ENCODE measurements at places on chromosomes 2 and 18. TPM values are rescaled to one million over a fixed set of nuclear protein-coding genes. Genes with fewer than 3 reads are reported as not detected.

DNA sequence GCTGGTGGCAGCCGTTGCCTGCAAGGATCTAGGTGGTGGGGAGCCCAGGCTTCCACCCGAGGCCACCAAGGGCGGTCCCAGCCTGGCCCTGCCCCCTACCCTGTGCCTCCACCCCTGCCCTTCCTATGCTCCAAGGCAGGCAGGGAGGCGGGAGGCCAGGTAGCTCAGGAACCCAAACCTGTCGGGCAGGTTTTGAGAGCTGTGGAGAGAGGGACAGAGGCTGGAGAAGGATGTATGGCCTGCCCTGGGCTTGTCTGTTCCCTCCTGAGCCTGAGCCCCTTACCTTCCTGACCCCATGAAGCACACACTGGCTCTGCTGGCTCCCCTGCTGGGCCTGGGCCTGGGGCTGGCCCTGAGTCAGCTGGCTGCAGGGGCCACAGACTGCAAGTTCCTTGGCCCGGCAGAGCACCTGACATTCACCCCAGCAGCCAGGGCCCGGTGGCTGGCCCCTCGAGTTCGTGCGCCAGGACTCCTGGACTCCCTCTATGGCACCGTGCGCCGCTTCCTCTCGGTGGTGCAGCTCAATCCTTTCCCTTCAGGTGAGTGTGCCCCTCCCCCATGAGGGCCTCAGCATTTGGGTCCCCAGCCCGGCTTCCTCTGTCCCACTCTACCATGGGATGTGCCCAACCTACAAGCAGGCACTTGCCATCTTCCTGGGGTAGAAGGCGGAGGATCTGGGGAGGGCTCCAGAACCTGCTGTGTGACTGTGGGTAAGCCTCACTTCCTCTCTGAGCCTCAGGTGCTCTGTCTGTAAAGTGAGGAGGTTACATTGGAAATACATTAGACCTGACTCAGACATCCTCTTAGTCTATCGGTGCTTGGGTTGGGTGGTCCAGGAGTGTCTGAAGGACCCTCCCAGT, at the start of gene PROM2:
Gene PROM2, plus strand, starts transcription at position 159 of the 860 bp plus-strand sequence. Its CDS starts 137 bp downstream, at position 296.
- no peak within 1 kb of the TSS for H3K27ac ChIP-seq
- no peaks in the 10 kb centered on the region for H3K27me3 ChIP-seq
- H3K36me3 ChIP-seq: no peaks in the 10 kb centered on the region
- DNase-seq: no peak
- H3K4me1 ChIP-seq: no peaks in the 10 kb centered on the region

DNA sequence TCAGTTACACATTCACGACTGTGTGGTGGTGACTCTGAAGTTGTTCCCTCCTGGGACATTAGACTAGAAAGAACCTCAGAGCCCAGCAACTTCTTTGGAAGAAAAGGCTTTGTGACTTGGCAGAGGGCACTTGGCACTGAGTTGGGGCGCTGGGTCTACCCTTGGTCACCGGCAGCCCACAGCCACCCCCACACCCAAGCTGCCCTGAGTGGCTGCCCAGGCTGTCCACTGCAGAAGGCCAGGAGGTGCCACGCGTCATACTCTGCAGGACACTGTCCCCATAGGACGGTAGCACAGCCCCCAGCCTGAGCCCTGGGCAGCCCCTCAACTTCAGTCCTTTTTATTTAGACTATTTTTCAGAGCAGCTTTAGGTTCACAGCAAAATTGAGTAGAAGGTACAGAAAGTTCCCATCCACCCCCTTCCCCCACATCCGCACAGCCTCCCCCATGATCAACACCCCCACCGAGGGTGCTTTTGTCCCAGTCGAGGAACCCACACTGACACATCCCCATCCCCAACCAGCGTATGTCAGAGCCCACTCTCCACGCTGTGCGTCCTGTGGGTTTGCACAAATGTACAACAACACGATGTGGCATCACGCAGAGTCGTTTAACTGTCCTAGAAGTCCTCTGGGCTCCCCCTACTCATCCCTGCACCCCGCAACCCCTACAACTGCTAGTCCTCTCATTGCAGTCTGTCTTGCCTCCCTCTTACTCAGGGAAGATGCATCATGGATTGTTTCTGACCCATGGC, 1.1 kb downstream of the PRLH start:
- no peaks in the 10 kb centered on the region for H3K36me3 ChIP-seq
- no peak overlapping the region for H3K4me3 ChIP-seq
- no peak overlapping the region for H3K27ac ChIP-seq
- no peaks in the 10 kb centered on the region for H3K27me3 ChIP-seq
- no peak for DNase-seq

DNA sequence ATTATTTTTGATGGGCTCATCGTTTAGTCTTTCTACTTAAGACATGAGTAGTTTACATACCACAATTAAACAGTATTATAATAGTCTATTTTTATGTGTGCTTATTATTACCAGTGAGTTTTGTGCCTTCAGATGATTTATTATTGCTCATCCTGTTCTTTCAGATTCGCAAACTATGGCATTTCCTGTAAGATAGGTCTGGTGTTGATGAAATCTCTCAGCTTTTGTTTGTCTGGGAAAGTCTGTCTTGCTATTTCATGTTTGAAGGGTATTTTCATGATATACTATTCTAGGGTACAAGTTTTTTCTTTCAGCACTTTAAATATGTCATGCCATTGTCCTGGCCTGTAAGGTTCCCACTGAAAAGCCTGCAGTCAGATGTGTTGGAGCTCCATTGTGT, 101.3 kb downstream of the DNAH7 start:
- H3K4me3 ChIP-seq: no peak overlapping the region
- H3K27ac ChIP-seq: no peak overlapping the region
- H3K27me3 ChIP-seq: no peaks in the 10 kb centered on the region
- H3K36me3 ChIP-seq: no peaks in the 10 kb centered on the region
- no peak for DNase-seq
- no peaks in the 10 kb centered on the region for H3K4me1 ChIP-seq

GRCh38 chr18:22547807-22548561, 130.3 kb upstream of the CTAGE1 start:
- no peak for DNase-seq
- H3K4me3 ChIP-seq: no peak overlapping the region
- no peaks in the 10 kb centered on the region for H3K4me1 ChIP-seq
- no peak overlapping the region for H3K27ac ChIP-seq
- H3K27me3 ChIP-seq: no peaks in the 10 kb centered on the region
- no peaks in the 10 kb centered on the region for H3K36me3 ChIP-seq

GRCh38 chr2:155517362-155517761, 815.2 kb downstream of the NR4A2 start:
- H3K27ac ChIP-seq: no peak overlapping the region
- H3K36me3 ChIP-seq: no peaks in the 10 kb centered on the region
- H3K4me3 ChIP-seq: no peak overlapping the region
- H3K4me1 ChIP-seq: no peaks in the 10 kb centered on the region
- DNase-seq: no peak
- H3K27me3 ChIP-seq: no peaks in the 10 kb centered on the region

- H3K27ac ChIP-seq: no peak overlapping the region
- no peak overlapping the region for H3K4me3 ChIP-seq
- H3K36me3 ChIP-seq: no peaks in the 10 kb centered on the region
- DNase-seq: no peak
- H3K4me1 ChIP-seq: no peaks in the 10 kb centered on the region
Observed at GRCh38 chr18:60053747-60054304, 154.0 kb downstream of the PMAIP1 start.

DNA sequence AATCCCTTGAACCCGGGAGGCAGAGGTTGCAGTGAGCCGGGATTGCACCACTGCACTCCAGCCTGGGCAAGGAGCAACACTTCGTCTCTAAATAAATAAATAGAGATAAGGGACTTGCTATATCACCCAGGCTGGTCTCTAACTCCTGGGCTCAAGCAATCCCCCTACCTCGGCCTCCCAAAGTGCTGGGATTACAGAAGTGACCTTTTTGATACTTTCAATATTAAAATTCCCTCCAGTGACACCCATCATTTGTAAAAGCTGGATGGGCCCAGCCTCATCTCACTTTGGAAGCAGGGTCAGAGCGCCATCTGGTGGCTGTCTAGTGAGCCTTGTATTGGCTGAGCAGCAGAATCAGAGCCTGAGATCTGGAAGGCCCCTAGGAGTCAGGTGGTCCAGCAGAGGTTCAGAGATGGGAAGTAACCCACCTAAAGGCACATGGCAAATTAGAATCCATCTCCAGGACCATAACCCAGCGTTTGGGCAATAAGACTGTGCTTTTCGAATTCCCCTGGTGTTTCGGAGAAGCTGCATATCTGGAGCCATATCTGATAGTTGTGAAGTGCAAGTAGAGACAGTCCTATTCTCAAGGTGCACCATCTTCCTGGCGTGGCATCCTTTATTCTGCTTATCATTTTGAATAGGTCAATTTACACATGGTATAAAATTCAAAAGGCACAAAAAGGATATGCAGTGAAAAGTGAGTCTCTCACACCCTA, 18.3 kb upstream of the SLC35F6 start:
- H3K4me1 ChIP-seq: no peaks in the 10 kb centered on the region
- no peak overlapping the region for H3K4me3 ChIP-seq
- H3K27me3 ChIP-seq: no peaks in the 10 kb centered on the region
- DNase-seq: peak; percentile 56
- H3K27ac ChIP-seq: no peak overlapping the region
- no peaks in the 10 kb centered on the region for H3K36me3 ChIP-seq

DNA sequence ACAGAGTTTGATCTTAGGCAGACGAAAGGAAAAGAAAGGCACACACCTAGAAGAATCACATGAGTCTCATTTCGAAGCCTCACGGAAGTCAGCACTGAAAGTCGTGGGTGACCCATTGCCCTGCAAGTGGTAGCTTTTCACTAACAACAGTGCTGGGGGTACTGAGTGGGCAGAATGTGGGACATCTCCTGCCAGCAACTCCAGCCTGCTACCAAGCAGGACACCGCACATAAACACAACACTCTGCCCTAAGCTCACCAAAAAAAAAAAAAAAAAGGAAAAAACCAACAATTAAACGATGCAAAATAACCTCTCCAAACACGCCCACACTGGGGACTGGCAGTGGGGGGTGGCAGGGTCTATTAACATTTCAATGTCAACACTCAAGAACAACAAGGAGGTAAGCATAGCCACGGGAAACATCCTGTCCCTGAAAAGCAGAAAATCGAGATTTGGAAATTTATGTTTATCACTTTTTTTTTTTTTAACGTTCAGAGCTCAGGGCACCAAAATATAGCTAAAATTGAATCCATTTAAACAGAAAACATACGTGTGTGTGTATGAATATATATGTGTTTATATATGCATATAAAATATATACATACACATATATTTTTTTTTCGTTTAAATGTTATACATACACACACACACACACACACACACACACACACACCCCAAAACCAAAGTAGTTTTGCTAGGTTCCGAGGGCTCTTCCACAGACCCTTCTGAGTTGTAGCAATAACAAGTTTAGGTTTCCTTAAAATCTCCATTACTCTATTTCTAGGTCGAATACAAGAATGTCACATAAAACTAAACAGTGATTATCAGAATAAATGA, 2.2 kb downstream of the INO80D start:
- peaks cover 50% of the 10 kb centered on the region for H3K4me1 ChIP-seq
- no peaks in the 10 kb centered on the region for H3K27me3 ChIP-seq

DNA sequence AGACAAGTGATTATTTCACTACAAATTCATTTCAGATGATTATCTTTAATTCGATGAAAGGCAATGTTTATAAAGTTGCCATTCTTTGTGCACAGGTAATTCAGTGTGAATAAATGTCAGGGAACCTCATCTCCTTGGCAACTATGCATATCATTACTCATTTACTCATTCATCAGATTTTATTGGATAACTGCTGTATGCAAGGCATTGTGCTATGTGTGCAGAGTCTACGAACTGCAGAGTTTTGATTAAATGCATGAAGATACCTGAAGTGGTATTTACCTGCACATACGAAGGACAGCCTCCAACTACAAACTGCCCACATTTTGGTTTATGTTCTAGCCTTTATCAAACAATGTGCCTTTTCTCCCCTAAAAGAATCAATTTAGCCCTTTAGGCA, 3.5 kb downstream of the RND3 start:
- no peak overlapping the region for H3K27ac ChIP-seq
- no peaks in the 10 kb centered on the region for H3K36me3 ChIP-seq
- H3K4me3 ChIP-seq: no peak overlapping the region
- no peak for DNase-seq

DNA sequence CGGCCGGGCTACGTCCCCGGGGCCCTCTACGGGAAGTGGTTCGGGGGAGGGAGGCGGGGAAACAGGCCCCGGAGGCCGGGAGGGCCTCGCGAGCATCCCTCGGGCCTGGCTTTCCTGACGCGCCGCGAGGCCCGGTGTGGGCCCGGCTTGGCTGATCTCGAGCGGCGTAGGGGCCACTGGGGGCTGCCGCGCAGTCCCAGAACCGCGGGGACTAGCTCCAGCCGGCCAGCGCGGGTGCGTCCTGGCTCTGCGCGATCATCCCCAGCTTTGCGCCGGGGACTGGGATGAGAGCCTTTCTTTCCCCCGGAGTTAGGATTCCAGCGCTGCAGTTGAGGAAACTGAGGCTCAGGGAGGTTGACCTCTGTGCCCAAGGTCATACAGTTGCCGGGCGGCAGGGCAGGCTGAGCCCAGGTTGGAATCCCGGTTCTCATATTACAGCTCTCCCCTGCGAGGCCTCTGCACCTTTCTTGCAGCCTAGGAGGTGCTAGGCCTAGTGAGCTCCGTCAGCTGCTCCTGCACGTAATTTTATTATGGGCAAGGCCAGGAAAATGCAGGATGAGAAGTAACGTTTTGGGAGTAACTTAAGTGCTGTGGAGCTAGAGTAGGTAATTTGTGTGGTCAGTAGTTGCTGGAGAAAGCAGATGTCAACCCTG, 501 bp downstream of the LPIN1 start:
- peak overlapping the region; percentile 73 for H3K27ac ChIP-seq
- peak overlapping the region; percentile 92 for H3K4me3 ChIP-seq
- no peaks in the 10 kb centered on the region for H3K27me3 ChIP-seq
- peaks cover 85% of the 10 kb centered on the region for H3K4me1 ChIP-seq
- peak; percentile 32 for DNase-seq
- H3K36me3 ChIP-seq: no peaks in the 10 kb centered on the region

NTSR2 gene
- total RNA-seq: not detected

All from CD4-positive, alpha-beta memory T cell (primary cell).